Sigmoid colon (tissue), 7 donors: ENCODE measurements at places on chromosomes 1 and 21.

- H3K27me3 ChIP-seq, result no peaks in the 10 kb centered on the region
- no peak overlapping the region for H3K4me3 ChIP-seq
- peak overlapping the region; percentile 54 for H3K27ac ChIP-seq
- DNase-seq, result peak; percentile 89
- peaks cover 13% of the 10 kb centered on the region for H3K4me1 ChIP-seq
- H3K36me3 ChIP-seq, result no peaks in the 10 kb centered on the region
These were observed 6.5 kb upstream of the GLRX2 start for GRCh38 chr1:193111641-193112090.

DNA sequence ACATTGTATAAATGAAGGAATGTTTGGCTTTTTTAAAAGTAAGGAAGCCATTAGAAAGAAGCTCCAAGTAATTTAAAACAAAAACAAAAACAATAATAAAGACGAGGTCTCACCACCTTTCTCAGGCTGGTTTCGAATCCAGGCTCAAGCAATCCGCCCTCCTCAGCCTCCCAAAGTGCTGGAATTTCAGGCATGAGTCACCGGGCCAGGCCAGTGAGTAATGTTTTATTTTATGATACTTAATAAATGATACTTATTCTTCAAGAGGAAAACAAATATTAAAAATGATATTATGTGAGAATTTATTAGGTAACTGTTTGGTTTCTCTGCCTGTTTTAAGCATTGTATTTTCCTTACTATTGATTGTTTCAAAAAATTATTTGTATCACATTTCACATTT is 201.4 kb upstream of the BRINP3 start:
- no peaks in the 10 kb centered on the region for H3K27me3 ChIP-seq
- no peaks in the 10 kb centered on the region for H3K36me3 ChIP-seq
- DNase-seq, result no peak
- H3K27ac ChIP-seq, result no peak overlapping the region
- H3K4me1 ChIP-seq, result no peaks in the 10 kb centered on the region

- no peak overlapping the region for H3K27ac ChIP-seq
- DNase-seq, result no peak
- H3K4me1 ChIP-seq, result no peaks in the 10 kb centered on the region
- H3K36me3 ChIP-seq, result no peaks in the 10 kb centered on the region
These were observed 30.6 kb upstream of the NEK7 start for GRCh38 chr1:198125995-198126735.

GRCh38 chr1:152502496-152503180 is 8.0 kb upstream of the LCE5A start:
- H3K4me1 ChIP-seq, result no peaks in the 10 kb centered on the region
- H3K36me3 ChIP-seq, result no peaks in the 10 kb centered on the region
- H3K4me3 ChIP-seq, result no peak overlapping the region
- no peaks in the 10 kb centered on the region for H3K27me3 ChIP-seq
- no peak overlapping the region for H3K27ac ChIP-seq
- no peak for DNase-seq

DNA sequence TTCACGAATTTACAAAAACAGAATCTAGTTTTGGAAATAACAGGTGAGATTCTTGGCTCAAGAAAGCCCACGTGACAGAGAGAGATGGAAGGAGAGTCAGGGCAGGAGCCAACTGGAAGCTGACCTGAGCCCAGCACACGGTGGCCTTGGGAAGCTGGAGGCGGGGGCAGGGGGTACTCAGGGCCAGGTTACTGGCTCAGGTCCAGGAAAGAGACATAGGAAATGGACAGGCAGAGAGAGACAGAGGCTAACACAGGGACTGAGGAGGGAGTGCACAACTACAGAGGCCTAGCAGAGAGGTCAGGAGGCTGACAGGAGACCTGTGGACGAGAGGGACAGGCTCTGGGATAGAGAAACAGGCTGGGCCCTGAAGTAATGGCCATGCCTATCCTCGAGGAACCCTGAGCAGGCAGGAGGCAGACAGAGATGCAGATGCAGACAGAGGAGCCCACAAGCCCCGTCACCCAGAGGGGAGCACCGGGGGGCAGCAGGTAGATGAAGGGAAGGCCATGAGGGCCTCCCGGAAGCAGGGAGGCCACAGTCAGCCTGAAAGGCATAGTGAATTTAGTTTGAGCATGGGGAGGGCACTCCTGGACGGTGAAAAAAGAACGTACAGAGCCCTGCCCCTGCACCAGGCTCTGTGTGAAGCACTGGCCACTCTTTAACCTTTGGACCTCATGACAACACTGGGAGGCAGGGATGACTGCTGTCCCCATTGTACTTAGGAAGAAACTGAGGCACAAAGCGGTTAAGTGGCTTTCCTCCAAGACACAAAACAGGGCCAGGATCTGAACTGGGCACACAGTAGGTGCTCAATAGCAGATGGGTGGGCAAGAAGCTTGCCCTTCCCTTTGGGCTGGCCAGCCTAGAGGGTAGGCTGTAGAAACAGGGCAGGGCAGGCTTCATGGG is 230.1 kb downstream of the TRABD2B start:
- H3K4me1 ChIP-seq, result peaks cover 15% of the 10 kb centered on the region
- H3K36me3 ChIP-seq, result no peaks in the 10 kb centered on the region
- DNase-seq, result no peak
- no peak overlapping the region for H3K4me3 ChIP-seq
- H3K27ac ChIP-seq, result no peak overlapping the region
- no peaks in the 10 kb centered on the region for H3K27me3 ChIP-seq

- no peak overlapping the region for H3K4me3 ChIP-seq
- no peak overlapping the region for H3K27ac ChIP-seq
- no peaks in the 10 kb centered on the region for H3K36me3 ChIP-seq
- no peaks in the 10 kb centered on the region for H3K4me1 ChIP-seq
- no peaks in the 10 kb centered on the region for H3K27me3 ChIP-seq
These were observed 36.5 kb downstream of the LRRIQ3 start for GRCh38 chr1:74161497-74161896.

DNA sequence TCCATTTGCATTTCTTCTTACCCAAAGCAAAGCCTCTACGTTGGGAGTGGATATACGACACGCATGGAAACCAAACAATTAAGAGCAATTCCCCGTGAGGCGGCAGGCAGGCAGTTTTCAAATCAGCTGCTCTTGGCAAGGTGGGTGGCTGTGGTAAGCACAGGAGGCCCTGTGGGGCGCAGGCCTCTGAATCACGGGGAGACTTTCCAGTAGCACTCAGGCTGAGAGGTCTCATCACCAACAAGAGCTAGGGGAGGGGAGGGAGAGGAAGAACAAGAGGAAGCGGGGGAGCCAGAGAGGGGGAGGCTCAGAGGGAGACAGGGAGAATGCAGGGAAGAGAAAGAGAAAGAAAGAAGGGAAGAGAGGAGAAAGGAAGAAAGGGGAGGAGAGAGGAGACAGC is 56.4 kb downstream of the MT1HL1 start:
- DNase-seq, result no peak
- no peak overlapping the region for H3K27ac ChIP-seq
- no peaks in the 10 kb centered on the region for H3K36me3 ChIP-seq
- peaks cover 10% of the 10 kb centered on the region for H3K4me1 ChIP-seq

- H3K27me3 ChIP-seq, result no peaks in the 10 kb centered on the region
- no peaks in the 10 kb centered on the region for H3K4me1 ChIP-seq
- H3K36me3 ChIP-seq, result no peaks in the 10 kb centered on the region
- H3K4me3 ChIP-seq, result no peak overlapping the region
- DNase-seq, result no peak
These were observed 1458.8 kb downstream of the MRPL39 start for GRCh38 chr21:24148461-24148860.

- no peaks in the 10 kb centered on the region for H3K4me1 ChIP-seq
- peaks cover 95% of the 10 kb centered on the region for H3K36me3 ChIP-seq
- no peaks in the 10 kb centered on the region for H3K27me3 ChIP-seq
- no peak for DNase-seq
These were observed 54.9 kb upstream of the RAP1GAP start for GRCh38 chr1:21724098-21724497.

DNA sequence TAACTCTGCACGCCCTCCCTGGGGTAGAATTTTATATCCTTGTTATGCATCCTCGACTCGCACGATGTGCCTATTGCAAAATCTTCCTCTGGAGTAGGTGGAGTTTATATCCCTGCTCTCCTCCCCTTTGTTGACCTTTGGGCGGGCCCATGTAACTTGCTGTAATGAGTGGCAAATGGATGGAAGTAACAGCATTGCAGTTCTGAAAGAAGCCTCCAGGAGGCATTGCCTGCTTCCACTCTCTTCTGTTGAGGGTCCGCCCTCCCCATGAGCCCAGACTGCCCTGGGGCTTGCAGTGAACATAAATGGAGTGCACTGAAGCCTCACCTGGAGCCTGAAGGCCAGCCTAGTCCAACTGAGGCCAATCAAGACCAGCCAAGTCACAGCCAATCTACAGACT is 62.2 kb upstream of the GRIK3 start:
- H3K36me3 ChIP-seq, result no peaks in the 10 kb centered on the region
- H3K4me1 ChIP-seq, result no peaks in the 10 kb centered on the region
- DNase-seq, result no peak
- H3K27ac ChIP-seq, result no peak overlapping the region

DNA sequence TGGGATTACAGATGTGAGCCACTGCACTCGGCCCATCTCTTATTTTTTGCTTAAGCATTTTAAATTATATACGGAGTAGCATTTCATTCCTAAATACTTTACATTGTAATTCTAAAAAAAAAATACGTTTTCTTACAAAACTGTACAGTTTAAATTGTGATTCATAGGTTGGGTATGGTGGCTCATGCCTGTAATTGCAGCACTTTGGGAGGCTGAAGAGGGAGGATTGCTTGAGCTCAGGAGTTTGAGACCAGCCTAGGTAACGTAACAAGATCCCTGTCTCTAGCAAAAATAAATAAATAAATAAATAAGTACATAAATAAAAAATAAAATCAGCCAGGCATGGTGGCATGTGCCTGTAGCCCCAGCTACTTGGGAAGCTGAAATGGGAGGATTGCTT is 24.6 kb downstream of the TBCE start:
- H3K27me3 ChIP-seq, result no peaks in the 10 kb centered on the region
- no peaks in the 10 kb centered on the region for H3K4me1 ChIP-seq
- DNase-seq, result no peak

- no peaks in the 10 kb centered on the region for H3K27me3 ChIP-seq
- H3K4me1 ChIP-seq, result no peaks in the 10 kb centered on the region
- no peaks in the 10 kb centered on the region for H3K36me3 ChIP-seq
- no peak overlapping the region for H3K27ac ChIP-seq
- H3K4me3 ChIP-seq, result no peak overlapping the region
- DNase-seq, result no peak
These were observed 352.5 kb upstream of the KAZN start for GRCh38 chr1:14245954-14246353.

DNA sequence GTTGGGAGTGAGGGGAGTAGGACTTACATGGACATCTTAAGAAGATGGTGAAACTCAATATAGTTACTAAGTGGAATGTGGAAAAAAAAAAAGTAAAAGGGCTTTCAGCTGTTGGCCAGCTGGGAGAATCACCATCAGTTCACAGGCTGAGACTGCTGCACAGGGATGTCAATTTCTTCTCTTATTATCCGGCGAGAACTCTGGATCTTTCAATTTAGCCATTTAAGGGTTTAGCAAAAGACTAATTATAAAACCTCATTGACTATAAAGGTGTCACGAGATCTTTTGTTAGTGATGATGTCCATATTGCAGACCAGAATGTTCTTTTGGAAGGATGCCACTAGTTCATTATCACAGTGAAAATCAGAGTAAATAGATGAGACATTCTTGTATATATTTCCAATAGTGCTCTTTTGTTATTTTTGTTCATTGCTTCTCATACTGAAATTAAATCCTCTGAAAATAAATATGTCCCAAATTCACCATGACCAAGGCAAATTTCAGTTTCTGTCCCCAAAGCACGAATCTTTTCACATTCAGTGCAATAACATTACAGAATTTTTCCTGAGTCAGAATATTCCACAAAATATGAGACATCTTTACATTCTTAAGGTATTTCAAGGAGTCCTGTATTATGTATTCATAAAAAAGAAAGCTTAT is 266.1 kb downstream of the DNM3 start:
- no peaks in the 10 kb centered on the region for H3K36me3 ChIP-seq
- no peak for DNase-seq
- no peak overlapping the region for H3K27ac ChIP-seq
- no peak overlapping the region for H3K4me3 ChIP-seq
- H3K27me3 ChIP-seq, result no peaks in the 10 kb centered on the region

GRCh38 chr1:215489771-215490565 is 77.1 kb upstream of the KCTD3 start:
- H3K4me3 ChIP-seq, result no peak overlapping the region
- no peak overlapping the region for H3K27ac ChIP-seq
- H3K4me1 ChIP-seq, result no peaks in the 10 kb centered on the region
- H3K36me3 ChIP-seq, result no peaks in the 10 kb centered on the region

DNA sequence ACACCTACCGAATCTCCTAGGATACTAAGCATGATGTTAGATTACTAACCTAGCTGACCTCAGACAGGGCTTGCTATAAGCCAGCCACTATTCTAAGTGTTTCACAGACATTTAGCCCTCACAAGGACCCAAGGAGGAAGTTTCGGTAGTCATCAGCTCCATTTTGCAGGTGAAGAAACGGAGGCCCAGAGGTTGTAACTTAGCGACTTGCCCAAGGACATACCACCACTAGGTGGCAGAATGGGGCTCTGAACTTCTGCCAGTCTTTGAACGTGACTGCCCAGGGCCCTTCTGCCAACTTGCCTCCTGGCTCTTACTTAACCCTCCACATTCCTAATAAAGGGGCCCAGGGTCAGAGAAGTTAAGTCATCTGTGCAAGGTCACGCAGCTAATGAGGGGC is 283.5 kb downstream of the C1orf94 start:
- H3K4me1 ChIP-seq, result no peaks in the 10 kb centered on the region
- peaks cover 4% of the 10 kb centered on the region for H3K27me3 ChIP-seq
- H3K36me3 ChIP-seq, result no peaks in the 10 kb centered on the region
- H3K4me3 ChIP-seq, result no peak overlapping the region

DNA sequence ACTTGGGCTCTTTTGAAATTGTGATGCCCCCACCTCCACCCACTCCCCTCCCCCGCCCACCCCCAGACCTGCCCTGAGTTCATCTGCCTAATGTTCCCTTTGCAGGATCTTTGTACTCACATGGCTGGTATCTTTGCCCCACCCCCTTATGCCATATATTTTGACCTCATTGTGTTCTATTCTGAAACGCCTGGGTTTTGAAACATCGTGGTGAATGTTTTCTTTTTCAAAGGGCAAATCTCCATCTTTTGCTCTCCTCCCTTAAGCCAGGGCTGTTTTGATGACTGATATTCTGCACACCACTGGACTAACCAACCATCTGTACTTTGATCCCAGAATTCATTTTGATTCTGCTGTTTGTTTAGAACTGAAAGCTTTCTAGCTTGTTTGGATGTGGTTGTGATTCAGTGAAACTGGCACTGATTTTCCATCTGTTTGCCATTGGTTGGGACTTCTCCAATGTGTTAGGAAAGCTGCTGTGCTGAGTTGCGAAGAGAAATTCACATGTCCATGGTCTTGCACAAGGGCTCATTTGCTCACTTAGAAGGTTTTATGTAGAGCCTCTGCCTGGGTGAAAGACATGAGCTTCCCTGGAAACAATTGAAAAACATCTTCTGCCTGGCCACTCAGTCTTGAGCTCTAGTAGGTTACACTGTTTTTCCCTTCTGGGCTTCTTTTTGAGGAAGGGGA is 16.5 kb downstream of the SMAP2 start:
- peaks cover 36% of the 10 kb centered on the region for H3K4me1 ChIP-seq
- peak overlapping the region; percentile 72 for H3K27ac ChIP-seq
- peak; percentile 74 for DNase-seq
